ENCODE measurements at places on chromosomes 4 and X.

- DNase-seq = no peak
These were observed 99.6 kb upstream of the MAML3 start for GRCh38 chr4:140253556-140254027.

- no peak for DNase-seq
These were observed 185.8 kb upstream of the RPS6KA3 start for GRCh38 chrX:20452487-20452886.

- no peak for DNase-seq
These were observed 128.7 kb upstream of the GALNT7 start for GRCh38 chr4:173039617-173040577.

DNA sequence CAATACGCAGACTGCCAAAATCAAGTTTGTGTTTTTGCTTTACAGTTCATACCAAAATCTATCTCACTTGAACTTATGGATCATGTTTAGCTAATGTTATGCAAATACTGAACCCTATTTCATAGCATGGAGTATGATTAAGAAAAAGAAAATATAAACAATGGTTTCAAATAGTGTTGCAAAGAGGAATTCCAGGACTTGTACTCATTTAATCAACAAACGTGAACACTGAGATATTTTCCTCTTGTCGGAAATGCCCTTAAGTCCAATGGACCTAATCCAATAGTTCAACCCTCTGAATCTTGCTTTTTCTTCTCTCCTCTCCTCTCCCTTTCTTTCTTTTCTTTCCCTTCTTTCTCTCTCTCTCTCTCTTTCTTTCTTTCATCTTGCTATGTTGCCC is 30.8 kb downstream of the RASL11B start:
- DNase-seq = no peak

DNA sequence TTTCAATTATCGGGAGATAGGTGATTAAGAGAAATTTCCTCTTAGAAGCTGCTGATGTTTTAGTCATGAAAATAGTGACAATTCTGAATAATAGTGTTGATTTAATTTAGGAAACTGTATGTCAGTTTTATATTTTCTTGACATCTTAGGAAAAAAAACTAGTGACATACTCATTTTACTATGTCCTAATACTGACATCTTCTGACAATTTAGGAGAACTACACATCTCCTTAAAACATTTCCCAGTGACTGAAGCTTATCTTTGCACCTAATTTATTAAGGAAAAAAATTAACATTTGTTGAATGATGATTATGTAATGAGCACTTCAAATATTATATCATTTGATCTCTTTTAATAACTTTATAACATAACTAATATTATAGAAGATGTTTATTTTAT is 42.0 kb upstream of the RBMXL3 start:
- no peak for DNase-seq

GRCh38 chr4:152689615-152690501 is 10.1 kb upstream of the TMEM154 start:
- DNase-seq = no peak

DNA sequence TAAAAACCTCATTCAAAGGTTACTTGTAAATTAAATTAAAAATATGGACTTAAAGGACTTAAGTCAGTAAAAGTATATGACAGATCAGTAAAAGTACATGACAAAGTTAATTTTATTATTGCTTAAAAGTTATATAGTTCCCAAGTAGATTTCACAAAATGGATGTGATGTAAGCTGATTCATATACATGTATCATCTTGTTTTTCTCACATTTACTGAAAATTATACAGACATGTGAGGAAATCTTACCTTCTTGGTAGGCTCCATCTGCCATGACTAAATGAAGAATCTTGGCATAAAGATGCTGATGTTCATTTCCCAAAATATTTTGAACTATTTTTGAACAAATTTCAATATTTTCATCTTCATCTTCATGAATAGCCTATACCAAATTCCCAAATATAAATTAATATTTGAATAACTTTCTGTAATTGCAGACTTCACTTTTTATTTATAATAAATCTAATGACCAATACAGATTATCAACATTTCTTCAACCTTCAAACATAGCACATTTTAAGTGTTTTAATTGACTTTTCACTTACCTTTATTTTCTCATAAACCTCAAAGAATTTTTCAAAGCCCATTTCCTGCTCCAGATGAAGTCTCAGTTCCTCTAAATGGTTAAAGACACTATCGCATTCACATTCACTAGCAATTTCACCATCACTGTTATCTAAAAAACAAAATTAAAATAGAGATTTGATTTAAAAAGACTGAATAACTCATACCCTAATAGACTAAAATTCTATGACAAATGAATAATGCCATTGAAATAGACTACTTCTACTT is 129.4 kb upstream of the SH3RF1 start:
- DNase-seq = no peak

GRCh38 chr4:186586205-186586604 is 30.8 kb upstream of the MTNR1A start:
- no peak for DNase-seq

DNA sequence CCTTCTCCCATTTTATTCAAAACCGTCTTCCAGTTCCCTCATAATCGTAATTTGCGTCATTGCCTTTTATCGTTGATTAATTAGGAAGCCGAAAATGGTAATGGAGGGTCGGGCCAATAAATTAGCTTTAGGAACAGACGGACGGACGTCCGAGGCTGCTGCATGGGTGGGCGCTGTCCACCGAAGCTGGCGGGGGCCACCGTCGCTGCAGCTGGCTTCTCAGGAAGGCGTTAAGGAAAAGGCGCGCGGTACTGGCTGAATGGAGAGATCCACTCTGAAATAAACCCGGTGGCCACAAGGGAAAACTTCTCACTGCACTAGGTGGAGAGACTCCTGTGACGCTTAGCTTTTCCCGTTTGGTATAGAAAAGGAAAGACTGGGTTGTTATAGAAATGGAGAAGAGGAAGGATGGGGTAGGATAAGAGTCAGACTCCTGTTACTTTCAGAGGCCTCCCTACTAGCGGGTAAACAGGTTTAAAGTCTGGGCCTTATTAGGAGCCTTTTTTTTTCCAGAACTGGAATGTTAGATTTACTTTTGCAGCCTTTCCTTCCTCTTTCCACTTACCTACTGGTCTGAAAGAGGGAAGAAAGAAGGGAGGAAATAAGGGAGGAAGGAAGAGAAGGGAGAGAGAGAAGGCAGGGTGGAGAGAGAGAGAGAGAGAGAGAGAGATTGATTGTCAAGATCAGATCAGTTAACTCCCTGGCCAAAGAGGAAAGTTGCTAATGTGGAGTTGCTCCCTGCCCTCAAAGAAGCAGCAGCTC is 11.3 kb upstream of the PRDM8 start:
- no peak for DNase-seq

GRCh38 chrX:15834053-15834452 is 20.6 kb downstream of the AP1S2 start:
- no peak for DNase-seq

Measured in stimulated activated CD4-positive, alpha-beta T cell treated with anti-CD3 and anti-CD28 coated beads, Interleukin-12 subunit alpha, Interleukin-12 subunit beta, amount 100 ng/mL, for 4 hours (primary cell).